Motor neuron (in vitro differentiated cells): ENCODE measurements at places on chromosomes 11 and 22. TPM values are rescaled to one million over a fixed set of nuclear protein-coding genes. Genes with fewer than 3 reads are reported as not detected.

The UPK3A gene
- total RNA-seq = not detected in 2 replicates

The TMEM41B gene
- 28.4 and 30.9 TPM in 2 replicates for total RNA-seq

The SLC22A25 gene
- 0.50 TPM in 1 of 2 replicates, not detected in the other for total RNA-seq

The P2RY2 gene
- total RNA-seq = 0.05 and 0.31 TPM in 2 replicates

The PLAAT4 gene
- total RNA-seq = 42.5 and 46.9 TPM in 2 replicates

The MYBPC3 gene
- total RNA-seq = not detected in 2 replicates

DNA sequence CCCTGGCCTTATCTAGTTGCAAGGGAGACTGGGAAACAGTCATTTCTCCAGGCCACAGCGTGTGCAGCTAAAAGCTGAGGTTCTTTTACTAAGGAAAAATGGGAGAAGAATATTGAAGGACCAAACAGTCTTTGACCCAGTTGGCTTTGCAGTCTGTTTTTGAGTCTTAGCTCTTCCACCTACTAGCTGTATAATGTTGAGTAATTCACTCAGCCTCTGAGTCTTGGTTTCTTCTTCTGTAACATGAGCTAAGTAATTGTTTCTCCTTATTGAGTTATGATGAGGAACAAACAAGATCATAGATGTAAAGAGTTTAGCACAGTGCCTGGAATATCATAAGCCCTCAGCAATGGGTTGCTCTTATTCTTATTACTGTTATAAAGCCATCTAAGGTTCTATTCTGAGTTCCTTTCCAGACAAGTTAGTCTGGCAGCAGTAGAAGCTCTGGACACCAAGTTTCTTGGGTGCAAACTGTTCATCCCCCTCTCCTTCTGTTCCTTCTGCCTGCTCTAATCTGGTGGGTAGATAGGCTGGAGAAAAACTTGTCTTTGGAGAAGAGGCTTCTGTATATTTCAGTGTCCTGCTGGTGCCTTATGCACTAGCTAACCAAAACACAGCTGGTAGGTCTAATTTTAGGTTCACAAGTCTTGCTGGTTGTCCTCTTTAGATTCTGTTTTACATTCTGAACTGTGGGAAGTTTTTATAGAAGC is 13.5 kb downstream of the TRIM44 start:
- ATAC-seq = peak; percentile 25

DNA sequence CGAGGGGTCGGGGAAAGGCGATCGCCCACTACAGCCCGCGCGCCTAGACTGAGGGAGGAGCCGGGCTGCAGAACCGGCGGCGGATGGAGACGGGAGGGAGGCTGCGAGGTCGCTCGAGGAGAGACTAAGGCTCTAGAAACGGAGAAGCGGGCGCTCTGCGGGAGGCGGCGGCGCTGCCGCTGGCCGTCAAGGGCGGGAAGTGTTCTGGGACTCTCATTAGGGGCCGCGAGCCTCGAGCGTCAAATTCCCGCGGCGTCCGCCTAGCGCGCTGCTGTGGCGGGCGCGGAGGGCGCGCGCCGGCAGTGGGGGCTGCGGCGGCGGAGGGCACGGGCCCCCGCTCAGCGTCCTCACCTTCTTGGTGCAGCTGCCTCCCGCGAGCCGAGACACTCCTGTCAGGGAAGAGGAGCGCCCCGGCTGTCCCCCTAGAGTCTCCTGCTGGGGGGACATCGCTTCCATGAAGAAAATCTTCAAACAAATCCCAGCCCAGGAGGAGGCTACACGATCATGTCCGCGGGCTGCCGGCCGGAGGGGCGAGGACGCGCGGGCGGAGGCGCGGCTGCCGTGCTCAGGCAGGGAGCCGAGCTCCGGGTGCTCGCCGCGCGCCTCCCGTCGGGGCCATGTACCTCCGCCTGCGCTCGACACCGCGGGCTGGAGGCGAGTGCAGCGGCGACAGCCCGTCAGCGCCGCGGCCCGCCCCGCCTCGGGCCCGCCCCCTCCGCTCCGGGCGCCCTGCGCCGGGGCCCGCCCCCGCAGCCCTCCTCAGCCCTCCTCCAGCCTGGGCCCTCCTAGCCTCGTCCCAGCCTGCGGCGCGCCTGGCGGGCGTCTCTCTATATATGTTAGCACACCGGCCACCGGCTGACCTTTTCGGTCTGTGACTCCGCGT is at the start of gene ARHGAP20:
ARHGAP20 (minus strand) TSS at position 662 of the 883 bp plus-strand sequence; CDS start at position 456, 206 bp downstream.
- ATAC-seq = peak; percentile 86

DNA sequence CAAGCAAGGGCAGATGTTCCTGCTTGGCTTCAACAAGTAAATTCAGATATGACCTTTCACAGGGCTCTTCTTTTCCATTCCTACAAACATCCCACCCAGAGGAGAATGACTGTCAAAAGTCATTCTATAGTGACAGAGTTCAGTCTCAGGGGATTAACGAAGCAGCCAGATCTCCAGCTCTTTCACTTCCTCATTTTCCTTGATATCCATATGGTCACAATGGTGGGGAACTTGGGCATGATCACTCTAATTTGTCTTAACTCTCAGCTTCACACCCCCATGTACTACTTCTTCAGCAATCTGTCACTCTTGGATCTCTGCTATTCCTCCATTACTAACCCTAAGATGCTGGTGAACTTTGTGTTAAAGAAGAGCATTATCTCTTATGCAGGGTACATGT is 15.0 kb upstream of the OR8B8 start:
- ATAC-seq = no peak

- ATAC-seq = no peak
These were observed 1024.3 kb downstream of the BRD1 start for GRCh38 chr22:48803171-48803947.

GRCh38 chr11:115616971-115617370 is 112.8 kb upstream of the CADM1 start:
- ATAC-seq = peak; percentile 75

GRCh38 chr11:92245700-92246271 is 21.2 kb downstream of the FAT3 start:
- ATAC-seq = no peak

DNA sequence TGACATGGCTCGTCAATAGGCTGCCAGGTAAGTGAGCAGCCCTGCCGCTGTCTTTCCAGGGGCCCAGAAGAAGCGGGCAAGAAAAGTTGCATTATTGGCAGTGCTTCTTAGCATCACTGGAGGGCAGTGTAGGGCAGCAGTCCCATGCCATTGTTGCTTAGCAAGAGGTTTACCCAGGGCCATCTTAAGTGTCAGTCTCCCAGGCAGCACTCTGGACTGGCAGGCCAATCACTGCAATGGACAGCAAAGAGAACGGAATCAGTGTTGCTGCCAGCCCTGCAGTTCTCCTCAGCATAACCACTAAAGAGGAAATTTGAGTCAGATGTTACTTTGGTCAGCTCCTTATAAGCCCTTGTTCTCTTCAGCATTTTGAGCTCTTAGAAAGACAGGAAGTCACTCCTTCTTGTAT is 13.4 kb upstream of the GRK2 start:
- ATAC-seq = no peak

GRCh38 chr22:50218996-50219727 is 18.4 kb downstream of the SELENOO start:
- ATAC-seq = peak; percentile 84

GRCh38 chr22:16989915-16990314 is 18.1 kb downstream of the GAB4 start:
- no peak for ATAC-seq
